A549 (cell line): ENCODE measurements at places on chromosomes 3 and 15.

DNA sequence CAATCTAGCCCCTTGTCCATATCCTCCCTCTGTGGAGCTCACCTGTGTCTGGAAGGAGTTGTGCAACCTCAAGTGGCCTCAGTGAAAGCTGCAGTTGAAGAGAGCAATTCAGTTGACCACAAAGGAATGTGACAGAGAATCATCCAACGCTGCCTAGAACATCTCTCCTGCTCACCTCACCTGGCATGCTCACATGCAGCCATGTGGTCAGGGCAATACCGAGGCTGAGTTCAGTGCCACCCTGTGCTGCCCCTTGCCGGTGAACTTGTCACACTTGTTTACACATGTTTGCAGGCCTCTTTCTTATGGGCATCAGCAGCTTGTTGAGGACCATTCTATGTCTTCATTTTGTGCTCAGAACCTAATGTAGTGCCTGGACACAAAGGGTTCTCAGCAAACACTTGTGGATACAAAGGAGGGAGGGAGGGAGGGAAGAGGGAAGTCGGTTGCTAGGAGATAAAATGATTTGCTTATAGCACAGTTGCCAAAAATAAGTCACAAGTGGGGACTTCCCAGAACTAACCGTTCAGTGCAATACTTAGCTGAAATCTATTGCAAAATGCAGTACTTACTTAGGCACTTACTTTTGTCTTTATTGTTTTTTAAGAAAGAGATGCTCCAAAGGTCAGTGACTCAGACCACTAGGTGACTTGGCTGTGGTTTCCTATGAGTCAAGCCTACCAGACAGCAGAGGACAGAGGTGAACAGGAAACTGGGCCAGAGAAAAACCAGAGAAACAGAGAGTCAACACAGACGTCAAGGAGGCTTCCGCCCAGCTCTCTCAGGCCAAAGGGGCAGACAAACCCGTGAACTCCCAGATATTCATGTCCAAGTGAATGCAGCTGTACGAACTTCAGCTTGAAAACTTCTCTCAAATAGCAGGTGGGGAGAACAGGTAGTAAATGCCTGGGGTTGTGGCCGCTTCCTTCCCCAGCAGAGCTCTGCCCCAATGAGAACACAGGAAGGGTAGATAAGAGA is 227.8 kb upstream of the CTNNB1 start:
- DNase-seq = peak; percentile 62

- DNase-seq = no peak
Observed at GRCh38 chr3:43161684-43162229, 55.9 kb upstream of the POMGNT2 start.

GRCh38 chr15:67181221-67181639 is 73.2 kb downstream of the AAGAB start:
- DNase-seq = no peak

GRCh38 chr15:69328739-69329138 is 30.0 kb downstream of the PAQR5 start:
- DNase-seq = no peak

GRCh38 chr3:11285471-11285870 is 13.3 kb downstream of the ATG7 start:
- DNase-seq = no peak

DNA sequence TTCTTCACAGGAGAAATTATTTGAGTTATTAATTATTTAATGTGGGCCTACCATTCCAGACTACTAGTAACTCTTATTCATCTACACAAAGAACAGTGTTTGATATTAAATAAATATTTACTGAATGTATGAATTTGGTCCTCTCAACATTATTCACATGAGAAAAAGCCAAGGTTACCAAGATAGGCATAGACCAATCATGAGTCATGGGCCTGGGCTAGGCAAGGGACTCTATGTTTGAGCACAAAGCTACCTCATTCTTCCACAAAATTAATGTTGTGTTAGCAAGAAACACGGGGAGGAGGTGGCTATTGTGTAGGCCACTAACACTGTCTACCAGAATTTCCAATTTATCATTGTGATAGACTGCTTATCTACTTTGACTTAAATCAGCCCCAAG is 115.7 kb downstream of the SERPINI1 start:
- DNase-seq = no peak

- DNase-seq = no peak
Observed at GRCh38 chr3:11791339-11792200, 55.1 kb downstream of the TAMM41 start.

- no peak for DNase-seq
Observed at GRCh38 chr3:125431912-125432790, 57.0 kb upstream of the ZNF148 start.
